Activated CD8-positive, alpha-beta T cell treated with anti-CD3 and anti-CD28 coated beads for 36 hours (primary cell): ENCODE measurements at places on chromosomes 7 and 10. TPM values are rescaled to one million over a fixed set of nuclear protein-coding genes. Genes with fewer than 3 reads are reported as not detected.

GRCh38 chr10:31947144-31947926 lies 18.7 kb upstream of the ARHGAP12 start:
- H3K4me1 ChIP-seq: peaks cover 7% of the 10 kb centered on the region
- no peaks in the 10 kb centered on the region for H3K36me3 ChIP-seq
- no peaks in the 10 kb centered on the region for H3K27me3 ChIP-seq
- H3K4me3 ChIP-seq: no peak overlapping the region

DNA sequence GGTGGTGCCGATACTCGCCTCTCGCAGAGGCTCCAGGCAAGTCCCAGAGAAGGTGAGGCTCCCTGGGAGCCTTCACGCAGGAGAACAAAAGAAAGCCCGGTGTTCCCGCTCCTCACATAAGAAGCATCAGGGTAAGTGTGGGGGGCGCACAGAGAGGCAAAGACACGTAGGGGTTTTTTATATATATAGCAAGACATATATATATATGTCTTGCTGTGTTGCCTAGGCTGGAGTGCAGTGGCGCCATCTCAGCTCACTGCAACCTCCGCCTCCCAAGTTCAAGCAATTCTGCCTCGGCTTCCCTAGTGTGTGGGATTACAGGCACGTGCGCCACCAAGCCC lies 61.3 kb downstream of the PDIA4 start:
- peak overlapping the region; percentile 69 for H3K4me3 ChIP-seq
- H3K36me3 ChIP-seq: no peaks in the 10 kb centered on the region
- H3K27ac ChIP-seq: no peak overlapping the region

GRCh38 chr10:101062232-101063049 lies 652 bp downstream of the KAZALD1 start:
- peaks cover 39% of the 10 kb centered on the region for H3K27me3 ChIP-seq
- peak; percentile 64 for DNase-seq
- no peaks in the 10 kb centered on the region for H3K36me3 ChIP-seq
- peaks cover 31% of the 10 kb centered on the region for H3K4me1 ChIP-seq
- no peak overlapping the region for H3K27ac ChIP-seq
- peak overlapping the region; percentile 57 for H3K4me3 ChIP-seq

- no peaks in the 10 kb centered on the region for H3K27me3 ChIP-seq
- H3K4me3 ChIP-seq: no peak overlapping the region
- H3K36me3 ChIP-seq: no peaks in the 10 kb centered on the region
- no peaks in the 10 kb centered on the region for H3K4me1 ChIP-seq
- DNase-seq: no peak
Observed at GRCh38 chr10:131697476-131698128, 203.2 kb upstream of the PPP2R2D start.

DNA sequence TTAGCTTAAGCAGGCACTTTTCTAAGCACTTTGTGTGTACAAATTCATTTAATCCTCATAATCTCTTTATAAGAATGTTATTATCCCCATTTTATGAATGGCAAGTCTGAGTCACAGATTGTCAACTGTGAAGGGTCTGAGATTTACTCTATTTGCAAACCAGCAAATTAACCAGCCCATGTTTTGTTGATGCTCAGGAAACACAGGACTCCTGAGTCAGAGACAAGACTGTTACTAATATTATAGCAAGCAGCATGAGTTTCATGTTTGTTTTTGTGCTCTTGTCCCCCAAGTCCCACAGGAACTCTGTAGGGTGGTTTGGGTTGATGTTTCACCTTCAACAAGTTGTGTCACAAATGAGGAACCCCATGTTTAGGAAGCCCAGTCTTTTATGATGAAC lies 182.0 kb upstream of the PPP1R3A start:
- no peak for DNase-seq
- H3K27ac ChIP-seq: no peak overlapping the region
- peaks cover 4% of the 10 kb centered on the region for H3K27me3 ChIP-seq
- H3K4me1 ChIP-seq: no peaks in the 10 kb centered on the region
- H3K4me3 ChIP-seq: no peak overlapping the region

DNA sequence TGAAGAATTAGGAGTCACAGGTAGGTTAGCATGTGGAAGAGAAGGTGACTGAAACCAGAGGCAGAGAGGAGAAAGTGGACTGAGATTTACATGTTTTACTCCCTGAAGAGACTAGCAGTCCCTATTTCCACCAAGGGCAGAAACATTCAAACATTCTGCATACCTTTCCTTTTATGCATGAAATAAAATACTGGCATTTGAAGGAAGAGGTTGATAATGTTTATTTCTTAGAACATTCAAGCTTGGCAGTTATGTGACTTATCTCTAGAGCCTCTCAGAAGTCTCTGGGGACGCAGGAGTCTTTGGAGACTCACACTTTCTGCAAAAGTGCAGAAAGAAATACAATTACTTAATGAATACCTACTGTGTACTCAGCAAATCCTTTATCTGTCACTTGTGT lies 507.1 kb upstream of the C7orf33 start:
- no peaks in the 10 kb centered on the region for H3K4me1 ChIP-seq
- no peak overlapping the region for H3K27ac ChIP-seq
- no peak overlapping the region for H3K4me3 ChIP-seq
- peaks cover 5% of the 10 kb centered on the region for H3K27me3 ChIP-seq
- no peak for DNase-seq

GRCh38 chr10:93837822-93838221 lies 56.0 kb upstream of the SLC35G1 start:
- H3K27me3 ChIP-seq: no peaks in the 10 kb centered on the region
- H3K4me3 ChIP-seq: no peak overlapping the region
- H3K4me1 ChIP-seq: no peaks in the 10 kb centered on the region
- no peaks in the 10 kb centered on the region for H3K36me3 ChIP-seq
- H3K27ac ChIP-seq: no peak overlapping the region
- no peak for DNase-seq

The SHH gene
- not detected for total RNA-seq

The TMEM26 gene
- total RNA-seq: not detected

The SP8 gene
- not detected for total RNA-seq

The HTRA1 gene
- not detected for total RNA-seq
